Mesendoderm (in vitro differentiated cells): ENCODE measurements at places on chromosomes 13 and 19.

GRCh38 chr19:50974702-50975556 is 5.5 kb upstream of the KLK6 start:
- DNase-seq = no peak

DNA sequence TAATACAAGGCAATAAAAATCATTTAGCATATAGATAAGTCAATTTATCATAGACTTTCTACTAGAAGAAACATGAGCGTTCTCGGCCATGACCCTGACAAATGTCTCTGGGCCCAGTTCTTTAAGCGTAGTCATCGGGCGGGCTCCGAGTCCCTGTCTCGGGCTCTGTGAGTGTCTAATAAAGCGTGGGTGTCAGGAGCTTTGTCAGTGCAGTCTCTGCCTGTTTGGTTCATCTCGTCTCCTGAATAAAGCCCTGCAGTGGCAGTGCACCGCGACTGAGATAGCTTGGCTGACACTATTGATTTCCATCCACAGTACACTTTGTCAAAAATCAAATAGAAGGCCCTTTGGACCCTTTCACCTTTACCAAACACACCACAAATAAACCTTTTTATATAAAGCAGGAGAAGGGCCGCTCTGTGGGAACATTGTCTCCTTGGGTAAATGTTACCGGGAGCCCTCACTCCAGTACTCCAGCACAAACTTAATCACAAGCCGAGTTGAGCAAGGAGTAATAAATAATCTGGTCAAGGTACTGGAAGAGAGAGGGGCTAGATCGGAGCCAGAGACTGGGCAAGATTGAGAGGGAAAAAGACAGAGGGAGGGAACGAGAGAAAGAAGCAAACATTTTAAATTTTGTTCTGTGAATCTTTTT is 368.2 kb upstream of the TSHZ3 start:
- no peak for DNase-seq

- DNase-seq = no peak
Measured at GRCh38 chr13:41596190-41596589, 138.8 kb downstream of the RGCC start.

GRCh38 chr19:35587321-35587720 is 1.3 kb downstream of the PMIS2 start:
- no peak for DNase-seq

DNA sequence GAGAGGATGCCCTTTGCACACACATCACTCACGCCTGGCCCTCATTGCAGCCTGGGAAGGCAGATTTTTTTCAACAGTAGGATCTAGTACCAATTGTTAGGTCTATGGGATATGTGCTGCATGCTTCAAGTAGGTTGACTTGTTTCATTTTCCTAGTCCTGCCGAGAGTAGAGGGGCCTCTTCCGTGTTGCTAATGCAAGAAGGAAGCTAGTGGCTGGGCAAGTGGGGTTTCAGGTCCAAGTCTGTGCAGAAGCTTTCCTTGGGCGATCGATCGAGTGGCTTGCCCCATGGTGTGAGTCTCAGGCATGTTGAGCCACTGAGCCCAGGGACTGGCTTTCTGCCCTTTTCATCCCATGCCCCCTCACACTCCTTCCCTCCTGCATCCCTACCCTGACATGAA is 13.7 kb downstream of the ILF3 start:
- no peak for DNase-seq

GRCh38 chr19:3852614-3853254 is 16.1 kb downstream of the ZFR2 start:
- peak; percentile 74 for DNase-seq

- DNase-seq = no peak
Measured at GRCh38 chr13:72293206-72293605, 426.2 kb upstream of the DACH1 start.

GRCh38 chr19:31266731-31267130 is 82.5 kb downstream of the TSHZ3 start:
- DNase-seq = no peak

- peak; percentile 88 for DNase-seq
Measured at GRCh38 chr19:13881251-13881691, 4.3 kb downstream of the NANOS3 start.

- DNase-seq = no peak
Measured at GRCh38 chr19:2997720-2998119, 20.4 kb downstream of the TLE6 start.

DNA sequence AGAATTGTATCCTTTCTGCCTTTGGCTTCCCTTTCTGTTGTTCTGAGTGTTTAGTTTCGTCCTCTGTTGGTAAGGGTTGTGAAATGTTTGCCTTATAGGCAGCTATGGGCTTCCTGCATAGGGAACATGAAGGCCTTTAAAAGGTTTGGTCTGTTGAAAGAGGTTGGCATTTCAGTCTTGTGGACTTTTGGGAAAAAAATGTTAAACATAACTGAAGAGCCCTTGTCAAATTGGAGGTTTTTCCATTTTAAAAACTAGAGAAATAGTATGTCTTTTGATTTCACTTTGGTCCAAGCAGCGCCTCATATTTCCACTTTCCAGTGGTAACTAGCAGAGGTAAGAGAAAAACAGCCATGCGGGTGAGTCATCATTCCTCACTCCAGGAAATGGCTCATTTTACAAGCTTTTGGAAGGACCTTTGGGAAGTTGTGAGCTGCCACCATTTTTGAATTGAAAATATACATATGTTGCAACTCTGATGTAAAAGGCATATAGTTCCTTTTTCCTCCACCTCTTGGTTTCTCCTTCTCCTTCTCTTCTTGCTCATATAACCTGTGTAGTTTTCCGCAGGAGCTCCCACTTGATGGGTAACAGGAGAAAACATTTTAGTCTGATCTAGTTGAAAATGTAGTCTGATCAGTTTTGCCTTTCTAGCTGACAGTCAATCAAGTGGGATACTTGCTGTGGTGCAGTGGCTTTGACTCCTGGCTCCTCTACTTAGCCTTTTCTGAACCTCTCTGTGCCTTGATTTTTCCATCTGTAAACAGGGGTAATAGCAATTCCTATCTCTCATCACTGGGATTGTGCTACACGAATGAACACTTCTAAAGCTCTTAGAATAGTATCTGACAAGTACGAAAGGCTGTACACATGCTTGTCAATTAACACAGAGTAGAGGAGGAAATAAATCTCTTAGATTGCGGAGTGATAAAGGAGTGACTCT is 23.0 kb downstream of the GPC6 start:
- DNase-seq = peak; percentile 79

DNA sequence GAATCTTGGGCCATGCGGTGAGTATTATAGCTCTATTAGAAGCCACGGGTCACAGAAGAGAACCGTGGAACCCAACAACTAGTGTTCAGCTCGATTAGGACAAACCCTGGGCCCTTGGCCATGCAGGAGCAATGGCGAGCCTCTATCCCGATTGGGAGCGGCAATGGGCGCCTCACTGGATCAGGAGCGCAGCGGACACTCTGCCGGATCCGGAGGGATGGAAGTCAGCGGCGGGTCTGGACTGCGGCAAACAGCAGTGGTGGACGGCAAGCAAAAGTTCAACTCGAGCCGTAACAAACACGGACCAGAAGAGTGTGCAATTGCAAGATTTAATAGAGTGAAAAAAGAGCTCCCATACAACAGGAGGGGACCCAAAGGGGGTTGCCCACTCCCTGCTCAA is 1481.9 kb downstream of the PCDH9 start:
- no peak for DNase-seq
